ENCODE measurements at places on chromosomes 2 and 18.
A peak's percentile ranks its signal among the peaks of the same experiment; 100 is the strongest.

DNA sequence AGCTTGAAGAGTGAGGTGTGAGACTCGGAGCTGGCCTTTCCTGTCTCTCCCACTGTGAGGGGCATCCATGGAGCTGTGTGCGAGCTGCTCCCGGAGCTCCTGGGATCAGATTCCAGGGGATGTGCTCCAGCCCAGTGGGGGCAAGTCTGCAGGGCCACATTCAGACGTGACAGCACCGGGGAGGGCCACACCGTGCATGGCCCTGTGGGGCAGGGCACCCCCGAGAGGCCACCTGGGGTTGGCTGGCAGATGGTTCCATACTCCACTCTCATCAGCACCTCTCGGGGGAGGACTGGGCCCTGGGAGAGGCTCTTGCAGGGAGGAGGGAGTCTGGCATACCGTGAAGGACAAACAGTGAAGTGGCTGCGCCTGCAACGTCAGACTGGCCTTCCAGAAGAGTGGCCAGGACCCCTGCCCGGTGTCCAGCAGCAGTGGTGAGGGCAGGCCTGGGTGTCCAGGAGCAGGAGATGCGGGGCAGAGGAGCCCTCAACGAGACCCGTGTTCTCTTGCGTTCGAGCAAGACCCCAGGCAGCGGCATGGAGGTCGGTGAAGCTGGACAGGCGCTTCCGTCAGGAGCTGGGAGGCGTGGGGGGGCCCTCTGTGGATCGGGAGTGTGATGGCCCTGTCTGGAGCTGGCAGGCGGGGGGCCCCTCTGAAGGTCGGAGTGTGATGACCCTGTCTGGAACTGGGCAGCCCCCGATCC lies 84.3 kb downstream of the ASB1 start:
- DNase-seq = no peak

DNA sequence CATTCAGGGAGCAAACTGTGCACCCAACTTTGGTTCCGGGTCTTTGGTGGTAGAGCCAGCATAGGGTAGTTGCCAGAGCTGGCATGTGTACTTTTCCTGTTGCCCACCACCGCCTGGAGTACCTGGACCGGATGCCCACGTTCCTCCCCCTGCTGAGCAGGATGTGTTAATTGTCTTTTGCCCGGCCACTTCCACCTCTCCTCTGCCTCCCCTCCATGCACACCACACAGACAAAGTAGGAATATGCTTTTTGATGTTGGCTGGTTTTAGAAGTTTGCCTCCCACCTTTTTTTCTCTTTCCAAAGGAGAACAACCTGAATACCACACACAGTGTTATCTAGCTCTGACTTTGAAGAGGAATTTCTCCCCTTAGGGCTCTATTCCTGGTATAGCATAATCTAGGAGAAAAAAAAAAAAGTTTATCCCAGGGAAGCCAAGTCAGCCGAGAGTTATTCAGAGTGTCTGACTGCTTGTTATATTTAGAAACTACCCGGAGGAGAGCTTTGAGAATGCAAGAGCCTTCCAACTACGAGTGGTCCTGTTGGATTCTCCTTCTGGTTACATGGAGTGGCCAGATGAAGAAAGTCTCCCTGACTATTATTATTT lies 111.9 kb downstream of the SETBP1 start:
- DNase-seq = no peak

DNA sequence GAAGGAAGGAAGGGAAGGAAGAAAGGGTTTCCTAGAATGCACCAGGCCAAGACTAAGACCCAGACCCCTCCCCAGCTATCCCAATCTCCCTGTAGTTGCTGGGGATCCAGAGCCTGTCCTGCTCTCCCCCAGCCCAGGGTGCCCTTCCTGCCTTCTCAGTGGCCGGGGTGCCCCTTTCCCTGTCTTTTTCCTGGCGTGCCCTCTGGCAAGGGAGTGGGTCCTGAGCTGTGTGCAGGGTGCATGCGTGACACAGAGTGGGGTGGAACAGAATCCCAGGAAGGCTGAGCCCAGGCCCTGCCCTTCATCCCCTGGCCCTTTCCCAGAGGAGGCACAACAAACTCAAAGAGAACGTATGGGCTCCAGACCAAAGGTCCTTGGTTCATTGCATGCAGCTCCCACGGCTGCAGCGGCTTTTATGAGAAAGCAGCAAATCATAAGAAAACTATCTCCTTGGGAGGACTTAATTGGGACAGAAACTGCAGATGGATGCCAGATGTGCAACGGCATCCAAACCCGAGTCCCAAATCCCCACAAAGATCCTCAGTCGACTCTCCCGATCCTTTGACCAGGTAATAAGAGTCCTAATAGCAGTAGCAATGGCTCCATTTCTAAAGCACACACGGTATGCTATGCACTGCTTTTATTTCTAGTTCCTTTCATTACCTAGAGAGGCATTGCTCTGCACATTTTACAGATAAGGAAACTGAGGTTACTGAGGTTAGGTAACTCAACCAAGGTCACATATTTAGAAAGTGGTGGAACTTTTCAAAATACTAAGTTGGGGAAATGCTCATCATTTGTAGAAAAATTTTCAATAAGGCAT lies 12.7 kb upstream of the ARID5A start:
- DNase-seq = no peak

GRCh38 chr2:162282765-162283425 lies 35.6 kb downstream of the IFIH1 start:
- no peak for DNase-seq

- no peak for DNase-seq
Measured at GRCh38 chr2:158518084-158518483, 61.3 kb downstream of the PKP4 start.

- no peak for DNase-seq
Measured at GRCh38 chr2:193520709-193521458, 1326.2 kb upstream of the TMEFF2 start.

- DNase-seq = no peak
Measured at GRCh38 chr2:152716805-152717227, 445 bp downstream of the PRPF40A start.

GRCh38 chr18:45656194-45656770 lies 41.0 kb downstream of the SLC14A2 start:
- DNase-seq = no peak

DNA sequence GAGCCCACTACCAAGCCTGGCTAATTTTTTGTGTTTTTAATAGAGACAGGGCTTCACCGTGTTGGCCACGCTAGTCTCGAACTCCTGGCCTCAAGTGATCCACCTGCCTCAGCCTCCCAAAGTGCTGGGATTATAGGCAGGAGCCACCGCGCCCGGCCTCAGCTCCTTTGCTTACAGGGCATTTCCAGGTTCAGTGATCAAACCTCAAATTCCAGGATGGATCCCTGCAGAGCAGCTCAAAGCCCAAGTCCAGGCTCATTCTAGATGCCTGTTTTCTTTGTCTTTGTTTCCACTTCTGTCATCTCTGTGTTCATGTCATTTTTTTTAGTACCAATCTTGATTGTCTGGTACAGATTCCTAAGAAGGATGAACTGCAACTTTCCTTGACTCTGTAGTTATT lies 41.9 kb downstream of the TNFRSF11A start:
- DNase-seq = no peak

DNA sequence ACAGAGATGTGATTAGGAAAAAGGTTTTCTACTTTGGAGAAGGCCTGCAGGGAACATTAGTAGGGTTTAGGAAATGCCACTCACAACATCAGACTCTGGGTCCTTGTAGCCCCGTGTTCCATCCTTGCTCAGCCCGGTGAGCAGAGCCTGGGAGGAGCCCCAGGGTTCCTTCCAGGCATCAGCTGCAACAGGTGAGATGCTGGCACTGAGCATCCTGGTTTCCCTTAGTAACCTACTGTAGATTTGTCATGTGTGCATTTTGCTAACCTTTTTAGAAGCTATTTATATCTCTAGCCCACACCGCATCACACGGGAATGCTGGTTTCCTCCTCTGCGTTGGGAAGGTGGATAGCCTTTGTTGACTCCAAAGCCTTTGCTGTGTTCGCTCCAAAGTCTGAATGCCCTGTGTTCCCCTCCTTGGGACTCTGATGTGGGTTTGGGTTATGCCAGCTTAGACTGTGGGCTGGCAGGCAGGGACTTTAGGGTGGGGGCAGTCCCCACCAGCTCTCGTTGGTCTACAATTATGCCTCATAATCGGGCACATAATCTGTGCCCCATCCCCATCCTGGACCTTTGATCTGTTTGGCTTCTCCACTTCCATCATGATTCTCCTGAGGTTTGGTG lies 69.3 kb downstream of the TMEM247 start:
- DNase-seq = no peak

DNA sequence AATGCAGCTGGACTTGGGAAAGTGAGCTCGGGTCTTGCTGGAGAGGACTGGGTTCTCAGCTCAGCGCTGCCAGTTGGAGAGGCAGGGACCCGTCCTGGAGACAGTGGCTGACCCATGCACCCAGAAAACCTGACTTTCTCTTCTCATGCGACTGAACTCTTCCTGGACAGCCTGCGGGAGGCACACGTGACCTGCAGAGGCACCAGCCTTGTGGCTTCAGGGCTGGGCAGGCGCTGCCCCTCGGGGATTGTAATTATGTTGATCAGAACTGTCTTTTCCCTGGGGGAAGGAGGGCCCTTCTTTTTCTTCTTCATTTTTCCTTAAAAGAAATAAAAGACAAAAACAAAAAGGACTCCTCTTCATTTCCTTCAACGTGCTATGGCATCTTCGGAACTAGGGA lies 198.1 kb downstream of the VAPA start:
- DNase-seq = no peak

DNA sequence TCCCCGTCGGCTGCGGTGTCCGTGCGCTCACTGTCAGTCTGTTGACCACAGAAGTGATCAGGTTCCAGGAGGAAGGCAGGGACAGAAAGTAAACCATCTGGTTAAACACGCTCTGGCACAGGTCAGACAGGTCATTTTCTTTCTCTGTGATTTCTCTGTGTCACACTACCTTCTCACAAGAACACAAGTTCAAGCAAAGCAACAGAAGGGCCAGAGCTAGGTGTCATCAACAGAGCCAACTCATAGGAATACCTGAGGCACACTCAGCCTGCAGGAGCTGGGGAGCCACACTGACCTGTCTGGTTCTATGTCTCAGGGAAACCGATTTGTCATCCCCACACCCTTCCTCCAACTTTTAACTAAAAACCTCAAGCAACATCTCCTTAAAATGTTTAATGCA lies 115.1 kb upstream of the ZBTB14 start:
- DNase-seq = no peak

DNA sequence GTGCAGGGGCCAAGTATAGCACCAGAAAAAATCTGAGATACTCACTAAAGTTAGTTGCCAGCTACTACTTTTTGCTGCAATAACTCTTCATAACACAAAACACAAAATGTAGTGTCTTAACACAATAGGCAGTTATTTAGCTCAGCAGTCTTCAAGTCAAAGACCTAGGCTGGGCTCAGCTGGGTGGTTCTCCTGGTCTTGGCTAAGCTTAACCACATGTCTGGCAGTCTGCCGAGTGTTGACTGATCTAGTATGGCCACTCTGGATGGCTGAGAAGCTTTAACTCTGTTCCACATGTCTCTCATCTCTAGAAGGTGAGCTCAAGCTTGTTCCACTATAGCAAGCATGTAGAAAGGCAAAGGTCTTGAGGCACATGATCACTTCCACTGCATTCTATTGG lies 451.6 kb downstream of the SOX11 start:
- DNase-seq = no peak

GRCh38 chr18:62242955-62243354 lies 55.9 kb downstream of the RELCH start:
- no peak for DNase-seq

GRCh38 chr2:11224887-11225286 lies 69.6 kb downstream of the SLC66A3 start:
- DNase-seq = no peak

DNA sequence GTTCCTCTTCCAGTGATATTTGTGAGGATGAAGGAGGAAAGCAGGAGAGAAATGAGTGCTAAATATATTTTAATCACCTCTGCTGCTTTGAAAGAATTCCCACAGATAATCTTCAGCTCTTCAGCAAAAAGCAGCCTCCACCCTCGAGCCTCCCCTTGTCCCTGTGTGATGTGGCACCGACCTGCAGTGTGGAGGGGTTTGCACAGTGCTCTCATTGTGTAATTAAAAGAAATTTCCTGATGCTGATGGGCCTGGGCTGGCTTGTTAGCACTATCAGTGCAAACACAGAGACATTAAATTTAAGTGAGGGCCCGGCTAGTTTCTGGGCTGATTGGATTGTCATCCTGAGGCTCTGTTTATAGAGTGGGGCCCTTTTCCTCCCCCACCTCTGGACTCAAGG lies 53.4 kb downstream of the KIF5C start:
- no peak for DNase-seq

GRCh38 chr18:6595666-6596065 lies 133.8 kb upstream of the ARHGAP28 start:
- peak; percentile 57 for DNase-seq

DNA sequence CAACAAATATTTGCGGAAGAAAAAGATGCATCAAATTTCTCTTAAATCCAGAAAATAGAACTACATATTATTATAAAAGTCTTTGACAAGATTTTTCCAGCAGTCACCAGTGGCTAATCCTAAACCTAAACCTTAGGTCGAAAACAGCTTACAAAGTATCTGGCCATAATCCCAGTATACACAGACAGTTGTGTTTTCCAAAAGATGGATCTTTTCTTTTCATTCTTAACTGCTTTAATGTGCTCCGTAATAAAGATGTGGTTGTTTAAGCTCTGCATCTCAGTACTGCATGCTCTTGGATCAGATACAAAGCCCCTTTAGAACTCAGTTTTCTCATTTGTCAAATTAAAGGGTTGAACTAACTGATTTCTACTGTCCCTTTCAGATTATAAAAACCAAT lies 247.8 kb downstream of the TXNL1 start:
- DNase-seq = no peak

DNA sequence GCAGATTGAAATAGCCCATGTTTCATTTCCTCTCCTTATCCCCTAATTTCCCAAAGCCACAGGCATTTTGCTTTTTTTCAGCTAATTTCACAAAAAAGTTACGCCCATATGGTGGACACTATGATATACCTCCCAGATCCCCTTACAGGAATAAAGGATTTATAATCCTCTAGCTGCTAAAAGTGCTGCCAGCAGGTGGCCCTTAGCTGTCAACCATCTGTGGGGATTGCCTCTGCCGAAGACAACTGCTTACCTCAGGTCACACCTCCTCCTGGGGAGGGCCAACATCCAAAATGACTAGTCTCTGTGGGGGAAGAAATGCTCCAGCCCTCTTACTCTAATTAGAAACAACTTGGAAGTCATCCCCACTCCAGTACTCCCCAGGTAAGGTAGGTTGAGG lies 61.0 kb upstream of the EPB41L3 start:
- no peak for DNase-seq
